ENCODE measurements at places on chromosomes 4 and X.

- DNase-seq, result no peak
These were observed 78.0 kb upstream of the CLNK start for GRCh38 chr4:10762561-10762960.

GRCh38 chr4:54082168-54082567 is 17.8 kb upstream of the CHIC2 start:
- peak; percentile 83 for DNase-seq

GRCh38 chrX:72532366-72532765 is 40.3 kb downstream of the HDAC8 start:
- no peak for DNase-seq

DNA sequence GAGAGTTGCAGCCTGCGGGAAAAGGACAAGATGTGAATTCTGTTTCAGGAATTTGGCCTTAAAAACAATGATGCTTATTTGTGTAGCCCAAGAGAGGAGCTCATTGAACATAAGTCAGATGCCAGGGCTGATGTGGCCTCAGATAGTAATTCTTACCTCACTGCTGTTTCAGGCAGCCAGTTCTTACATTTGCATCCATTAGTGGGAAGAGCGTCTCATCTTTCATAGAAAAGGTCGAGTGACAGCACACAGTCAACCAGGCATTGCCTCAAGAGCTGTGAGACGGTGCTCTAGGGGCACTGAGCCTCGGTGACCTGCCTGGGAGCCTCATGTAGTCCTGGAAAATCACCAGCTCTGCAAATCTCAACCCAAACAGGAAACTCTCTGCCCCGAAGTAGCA is 174.9 kb upstream of the FRG1 start:
- DNase-seq, result no peak

GRCh38 chr4:139208404-139208945 is 31.5 kb upstream of the ELF2 start:
- DNase-seq, result peak; percentile 74

DNA sequence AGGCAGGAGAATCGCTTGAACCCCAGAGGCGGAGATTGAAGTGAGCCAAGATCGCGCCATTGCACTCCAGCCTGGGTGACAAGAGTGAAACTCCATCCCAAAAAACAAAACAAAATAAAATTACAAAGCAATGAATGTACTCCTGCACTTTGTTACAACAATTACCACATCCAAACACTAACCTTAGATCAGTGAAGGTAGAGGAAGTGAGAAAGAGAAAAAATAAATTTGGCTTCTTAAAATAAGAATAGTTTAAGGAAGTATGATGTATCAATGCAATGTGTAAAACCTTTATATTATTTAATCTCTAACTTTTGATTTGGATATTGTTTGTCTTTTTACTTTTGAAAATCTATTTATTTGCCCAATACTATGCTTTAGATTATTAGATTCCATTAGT is 21.7 kb upstream of the CSN1S1 start:
- DNase-seq, result no peak

- DNase-seq, result no peak
These were observed 187.3 kb upstream of the LEF1 start for GRCh38 chr4:108355902-108356535.

DNA sequence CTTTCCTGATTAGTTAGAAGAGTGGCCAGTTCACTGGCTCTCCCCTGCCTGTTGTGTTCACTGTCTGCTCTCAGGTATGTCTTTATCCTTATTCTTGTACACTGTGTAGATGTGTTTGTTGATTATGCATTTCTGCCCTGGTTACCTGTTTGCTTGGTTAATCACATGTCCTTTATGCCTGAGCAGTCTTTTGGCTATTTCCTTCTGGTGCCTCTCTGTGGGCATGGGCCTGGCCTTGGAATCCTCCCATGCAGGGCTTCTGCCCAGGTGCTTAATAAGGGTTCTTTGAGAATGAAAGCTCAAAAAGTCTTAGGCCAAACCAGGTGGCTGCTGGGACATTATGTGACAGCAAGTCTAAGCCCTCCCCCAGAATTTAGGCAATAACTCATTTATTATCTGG is 26.5 kb downstream of the OTUD6A start:
- DNase-seq, result no peak

GRCh38 chrX:8864161-8864560 is 63.0 kb upstream of the FAM9A start:
- DNase-seq, result no peak

- DNase-seq, result no peak
These were observed 7.8 kb downstream of the FBXW7 start for GRCh38 chr4:152528060-152528459.

DNA sequence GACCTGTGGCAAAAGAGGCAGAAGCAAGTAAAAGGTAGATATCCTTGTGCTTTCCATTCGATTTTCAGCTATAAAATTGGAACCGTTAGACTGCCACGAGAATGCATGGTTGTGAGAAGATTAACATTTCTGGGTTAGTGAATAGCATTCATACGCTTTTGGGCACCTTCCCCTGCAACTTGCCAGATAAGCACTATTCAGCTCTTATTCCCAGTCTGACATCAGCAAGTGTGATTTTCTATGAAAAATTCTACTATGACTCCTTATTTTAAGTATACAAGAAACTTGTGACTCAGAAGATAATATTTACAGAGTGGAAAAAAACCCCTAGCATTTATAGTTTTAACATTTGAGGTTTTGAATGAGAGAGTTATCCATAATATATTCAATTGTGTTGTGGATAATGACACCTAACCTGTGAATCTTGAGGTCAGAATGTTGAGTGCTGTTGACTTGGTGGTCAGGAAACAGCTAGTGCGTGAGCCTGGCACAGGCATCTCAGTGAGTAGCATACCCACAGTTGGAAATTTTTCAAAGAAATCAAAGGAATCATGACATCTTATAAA is 3.9 kb downstream of the FGB start:
- DNase-seq, result no peak

DNA sequence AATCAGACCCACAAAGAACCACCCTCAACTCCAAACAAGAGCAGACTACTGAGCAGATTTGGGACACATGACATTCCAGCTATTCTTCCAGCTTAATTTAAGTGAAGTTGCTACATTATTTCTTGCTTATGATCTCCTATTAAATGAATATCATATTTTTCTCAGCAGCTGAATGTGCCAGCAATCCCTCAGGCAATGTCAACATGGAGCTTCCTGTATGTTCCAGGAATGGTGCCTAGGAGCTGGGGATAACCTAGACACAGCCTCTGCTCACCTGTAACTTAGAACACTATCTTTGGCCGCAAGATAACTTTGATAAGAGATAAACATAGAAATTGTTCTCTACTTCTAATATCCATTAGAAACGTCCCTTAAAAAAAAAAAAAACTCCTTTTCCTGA is 274.4 kb upstream of the RASGEF1B start:
- DNase-seq, result no peak

DNA sequence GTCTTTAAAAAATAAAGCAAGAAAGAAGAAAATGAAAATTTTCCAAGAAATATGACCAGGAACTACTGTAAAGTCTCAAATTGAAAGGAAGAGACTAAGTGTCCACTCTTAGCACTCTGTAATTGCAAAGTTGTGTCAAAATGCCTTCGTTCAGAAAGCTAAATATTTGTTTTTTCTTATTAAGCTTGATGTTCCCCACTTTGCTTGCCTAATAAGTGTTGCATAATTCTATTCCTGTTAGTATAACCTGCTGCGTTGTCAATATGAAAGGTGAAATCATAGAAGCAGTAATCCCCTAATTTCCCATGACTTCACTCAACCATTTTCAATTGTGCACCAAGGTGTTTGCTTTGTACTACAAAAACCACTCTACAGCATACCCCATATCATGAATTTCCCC is 442.9 kb upstream of the CTSO start:
- DNase-seq, result no peak

DNA sequence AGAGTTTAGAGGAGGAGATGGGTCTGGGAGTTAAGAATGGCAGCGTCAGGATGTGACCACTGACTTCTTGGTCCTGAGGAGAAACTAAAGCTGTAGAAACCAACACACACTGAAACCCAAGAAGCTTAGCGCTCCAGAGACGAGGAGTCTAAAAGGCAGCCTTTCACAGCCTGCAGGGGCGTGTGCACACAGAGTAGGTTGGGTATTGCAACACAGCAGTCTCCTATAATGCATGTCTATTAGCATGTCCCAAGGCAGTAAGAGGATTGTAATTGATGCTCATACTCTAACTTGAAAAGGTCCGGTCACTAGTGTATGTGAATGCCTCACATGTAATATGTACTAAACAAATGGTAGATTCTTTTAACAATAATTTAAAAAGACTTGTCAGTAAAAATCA is 57.4 kb downstream of the PTTG2 start:
- DNase-seq, result no peak

- peak; percentile 38 for DNase-seq
These were observed 96.1 kb upstream of the FAM9A start for GRCh38 chrX:8897259-8897658.

- no peak for DNase-seq
These were observed 274.3 kb downstream of the FRMPD4 start for GRCh38 chrX:12412561-12412960.

DNA sequence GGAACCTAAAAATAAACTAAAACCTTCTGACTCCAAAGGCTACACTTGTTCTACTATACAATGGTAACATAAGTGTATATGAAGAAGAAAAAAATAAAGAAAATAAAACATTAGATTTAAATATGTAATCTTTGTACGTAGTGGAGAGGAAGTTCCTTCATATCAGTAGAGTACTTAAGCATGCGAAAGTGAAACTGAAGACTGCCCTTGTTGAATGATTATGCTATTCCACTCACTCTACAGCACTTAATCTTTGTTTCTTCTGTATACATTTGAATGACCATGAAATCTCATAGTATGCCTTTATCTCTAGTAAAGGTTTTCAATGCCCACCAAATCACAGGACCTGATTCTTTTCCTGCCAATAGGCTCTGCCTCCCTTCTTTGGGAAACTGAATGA is 78.9 kb downstream of the NDST3 start:
- DNase-seq, result no peak

DNA sequence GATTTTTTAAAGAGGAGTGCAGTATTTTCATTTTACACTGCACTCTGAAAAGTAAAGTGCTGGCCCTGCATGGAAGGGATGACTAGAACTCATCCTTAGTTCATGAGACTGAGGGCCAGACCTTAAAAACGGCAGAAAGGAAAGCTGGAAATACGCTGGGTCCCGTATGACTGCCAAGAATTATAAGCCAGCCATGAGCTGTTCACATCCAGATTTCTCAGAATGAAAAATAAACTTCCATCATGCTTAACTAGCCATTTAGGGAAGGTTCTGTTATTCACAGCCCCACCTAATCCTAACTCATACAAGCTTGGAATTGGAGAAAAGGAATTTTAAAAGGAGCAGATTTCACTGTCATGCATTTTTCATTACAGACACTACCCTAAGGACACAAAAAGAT is 894.4 kb downstream of the FAT4 start:
- peak; percentile 12 for DNase-seq

GRCh38 chr4:168077726-168078239 is 14.6 kb upstream of the ANXA10 start:
- DNase-seq, result no peak

GRCh38 chr4:150178161-150178560 is 99.9 kb downstream of the DCLK2 start:
- DNase-seq, result no peak

DNA sequence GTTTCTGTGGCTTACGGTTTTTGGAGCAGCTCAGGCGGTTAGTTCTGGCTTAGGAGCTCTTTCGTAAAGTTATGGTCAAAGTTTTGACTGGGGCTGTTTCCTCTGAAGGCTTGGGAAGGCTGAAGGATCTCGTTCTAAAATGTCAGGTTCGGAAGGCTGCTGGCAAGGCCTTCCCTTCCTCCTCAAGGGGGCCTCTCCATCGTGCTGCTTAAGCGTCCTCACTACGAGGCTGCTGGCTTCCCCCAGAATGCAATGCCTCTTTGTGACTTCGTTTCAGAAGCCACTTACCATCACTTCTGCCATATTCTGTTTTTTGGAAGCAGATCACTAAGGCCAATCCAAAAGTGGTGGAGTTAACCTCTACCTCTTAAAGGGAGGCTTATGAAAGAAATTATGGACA is 1196.4 kb upstream of the TENM3 start:
- DNase-seq, result no peak

DNA sequence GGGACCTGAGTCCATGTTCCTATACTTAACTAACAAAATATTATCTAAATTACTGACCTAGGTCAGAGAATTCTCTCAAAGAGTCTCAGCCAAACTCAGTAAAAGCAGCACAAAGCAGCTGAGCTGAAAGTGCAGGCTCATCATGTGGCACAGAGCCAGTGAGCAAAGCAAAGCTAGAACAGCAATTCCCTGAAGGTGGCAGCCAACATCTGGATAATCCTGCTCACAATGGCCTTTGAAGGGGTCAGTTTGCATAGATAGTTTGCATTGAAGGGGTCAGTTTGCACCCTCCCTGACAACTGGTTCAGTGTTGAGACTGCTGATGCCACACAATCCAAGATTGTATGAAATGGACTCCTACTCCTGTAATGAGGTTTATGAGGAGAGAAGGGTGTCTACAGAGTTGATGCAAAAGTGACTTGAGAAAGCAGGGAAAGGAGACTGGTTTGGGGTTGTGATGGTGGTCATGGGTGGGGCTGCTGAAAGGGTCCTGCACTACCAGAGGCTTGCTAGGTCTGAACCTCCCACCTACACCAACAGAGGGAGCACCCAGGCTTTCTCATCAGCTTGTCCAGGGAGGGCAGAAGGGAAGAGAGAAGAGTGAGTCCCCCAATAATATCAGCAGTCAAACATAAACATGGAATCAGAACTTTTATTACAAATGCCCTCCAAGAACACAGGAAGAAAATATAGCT is 39.7 kb downstream of the TRIM61 start:
- peak; percentile 44 for DNase-seq

DNA sequence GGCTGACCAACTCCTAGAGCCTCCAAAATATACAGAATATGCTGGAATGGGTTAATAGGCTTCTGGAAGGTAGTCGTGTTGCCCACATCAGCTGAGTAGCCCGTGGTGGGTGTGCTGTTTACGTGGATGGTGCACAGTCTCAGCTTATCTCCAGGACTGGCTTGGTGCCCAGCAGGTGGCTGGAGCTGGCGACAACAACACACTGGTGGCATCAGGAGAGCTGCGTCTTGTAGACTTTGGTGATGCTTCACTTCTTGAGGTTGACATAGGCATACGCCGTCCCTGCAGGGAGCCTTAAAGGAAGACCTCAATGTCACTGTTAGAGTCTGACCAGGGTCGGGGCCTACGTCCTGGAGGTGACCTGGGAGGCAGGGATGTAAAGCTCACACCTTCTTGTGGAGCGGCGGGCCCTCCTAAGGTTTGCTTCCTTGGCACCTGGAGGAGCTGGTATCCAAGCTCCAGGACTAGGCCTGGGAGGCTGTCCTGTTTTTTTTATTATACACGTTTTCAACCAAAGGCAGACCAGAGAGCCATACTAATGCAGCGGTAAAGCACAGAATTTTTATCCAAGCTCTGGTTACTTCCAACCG is 26.5 kb upstream of the RBMX start:
- DNase-seq, result no peak

DNA sequence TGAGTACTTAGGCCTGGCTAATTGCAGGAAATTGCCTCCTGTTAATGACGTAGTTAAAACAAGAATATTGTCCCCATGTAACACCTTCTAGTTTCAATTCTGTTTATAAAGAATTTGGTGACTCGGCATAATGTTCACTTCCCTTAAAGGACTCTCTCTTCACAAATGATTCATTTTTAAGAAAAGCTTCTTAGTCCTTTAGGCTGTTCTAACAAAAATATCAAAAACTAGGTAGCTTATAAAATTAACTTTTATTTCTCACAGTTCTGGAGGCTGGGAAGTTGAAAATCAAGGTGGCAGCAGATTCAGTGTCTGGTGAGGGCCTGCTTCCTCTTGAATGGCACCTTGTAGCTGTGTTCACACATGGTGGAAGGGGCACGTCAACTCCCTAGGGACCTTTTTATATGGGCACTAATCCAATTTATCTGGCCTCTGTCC is 23.8 kb downstream of the COL25A1 start:
- DNase-seq, result no peak

GRCh38 chr4:98939438-98939837 is 10.5 kb upstream of the EIF4E start:
- DNase-seq, result no peak
